Keratinocyte (primary cell): ENCODE measurements at places on chromosomes 5 and 9. TPM values are rescaled to one million over a fixed set of nuclear protein-coding genes. Genes with fewer than 3 reads are reported as not detected.

Gene AHRR
- 0.23 to 0.51 TPM (median 0.24 TPM) in 3 replicates for polyA plus RNA-seq

Gene SLC46A2
- not detected in 3 replicates for polyA plus RNA-seq

Gene C9orf57
- not detected in 3 replicates for polyA plus RNA-seq

Gene FAXDC2
- polyA plus RNA-seq = 4.6 to 11.0 TPM (median 7.1 TPM) in 3 replicates

Gene CAST
- 148 to 343 TPM (median 238 TPM) in 3 replicates for polyA plus RNA-seq

Gene UAP1L1
- polyA plus RNA-seq = 2.7 to 4.3 TPM (median 4.3 TPM) in 3 replicates

Gene ANKRD31
- polyA plus RNA-seq = 0.03 to 0.18 TPM (median 0.12 TPM) in 3 replicates

Gene ARRDC3
- polyA plus RNA-seq = 3.2 to 8.9 TPM (median 7.1 TPM) in 3 replicates

Gene EQTN
- 0.08 to 0.21 TPM in 2 of 3 replicates, not detected in the other for polyA plus RNA-seq

Gene CCDC183
- polyA plus RNA-seq = 0.03 to 0.08 TPM (median 0.06 TPM) in 3 replicates

Gene CMYA5
- polyA plus RNA-seq = 0.10 to 0.39 TPM (median 0.25 TPM) in 3 replicates

Gene PCDHA12
- polyA plus RNA-seq = 0.04 to 0.40 TPM (median 0.07 TPM) in 3 replicates

Gene ZNF782
- 1.2 to 2.0 TPM (median 1.4 TPM) in 3 replicates for polyA plus RNA-seq

Gene CCNI2
- polyA plus RNA-seq = 0.05 to 0.14 TPM in 2 of 3 replicates, not detected in the other

Gene FOXD4L3
- not detected in 3 replicates for polyA plus RNA-seq

Gene RANBP17
- 0.65 to 0.97 TPM (median 0.82 TPM) in 3 replicates for polyA plus RNA-seq

Gene HAVCR2
- polyA plus RNA-seq = 0.03 TPM in 1 of 3 replicates, not detected in the others

Gene C5orf34
- 2.6 to 5.8 TPM (median 2.7 TPM) in 3 replicates for polyA plus RNA-seq

Gene KLHL3
- polyA plus RNA-seq = 1.5 to 3.3 TPM (median 2.5 TPM) in 3 replicates

Gene SCGB3A2
- polyA plus RNA-seq = not detected in 3 replicates

Gene TAL2
- 0.10 to 0.30 TPM in 2 of 3 replicates, not detected in the other for polyA plus RNA-seq

Gene PCDHB3
- polyA plus RNA-seq = 0.03 to 0.08 TPM (median 0.05 TPM) in 3 replicates

Gene LCNL1
- not detected in 3 replicates for polyA plus RNA-seq

Gene TEX48
- polyA plus RNA-seq = not detected in 3 replicates

Gene SLC4A9
- polyA plus RNA-seq = 0.04 to 0.14 TPM (median 0.07 TPM) in 3 replicates

Gene PCDHB5
- 0.07 to 0.10 TPM (median 0.09 TPM) in 3 replicates for polyA plus RNA-seq

Gene COL15A1
- 0.01 TPM in 1 of 3 replicates, not detected in the others for polyA plus RNA-seq

Gene FAM174A
- polyA plus RNA-seq = 10.4 to 17.3 TPM (median 15.3 TPM) in 3 replicates

Gene OBP2B
- not detected in 3 replicates for polyA plus RNA-seq

Gene ZNF483
- 0.46 to 0.90 TPM (median 0.60 TPM) in 3 replicates for polyA plus RNA-seq

Gene DDX4
- 0.04 TPM in 1 of 3 replicates, not detected in the others for polyA plus RNA-seq

Gene RAD23B
- 141 to 253 TPM (median 168 TPM) in 3 replicates for polyA plus RNA-seq

Gene DMGDH
- polyA plus RNA-seq = 0.13 to 0.20 TPM in 2 of 3 replicates, not detected in the other

Gene INSYN2B
- polyA plus RNA-seq = 0.08 to 0.73 TPM (median 0.16 TPM) in 3 replicates

Gene IL7R
- polyA plus RNA-seq = 2.8 to 5.9 TPM (median 4.7 TPM) in 3 replicates

Gene NDUFA8
- 87.9 to 105 TPM (median 90.9 TPM) in 3 replicates for polyA plus RNA-seq

Gene STK32A
- polyA plus RNA-seq = 0.01 to 0.12 TPM in 2 of 3 replicates, not detected in the other

Gene RLN1
- polyA plus RNA-seq = 0.10 to 0.19 TPM in 2 of 3 replicates, not detected in the other

Gene PRDM9
- polyA plus RNA-seq = not detected in 3 replicates

Gene SPINK13
- polyA plus RNA-seq = not detected in 3 replicates

Gene IFNA13
- not detected in 3 replicates for polyA plus RNA-seq

Gene PALM2AKAP2
- polyA plus RNA-seq = 2.3 to 8.1 TPM (median 3.6 TPM) in 3 replicates

Gene QRFP
- not detected in 3 replicates for polyA plus RNA-seq

Gene CDH6
- polyA plus RNA-seq = not detected in 3 replicates

Gene JAKMIP2
- not detected in 3 replicates for polyA plus RNA-seq

Gene MAMDC4
- 0.49 to 0.82 TPM (median 0.62 TPM) in 3 replicates for polyA plus RNA-seq

Gene RELL2
- 8.9 to 11.1 TPM (median 10.2 TPM) in 3 replicates for polyA plus RNA-seq

Gene KIAA0825
- 0.68 to 1.2 TPM (median 1.0 TPM) in 3 replicates for polyA plus RNA-seq

Gene SLC25A2
- not detected in 3 replicates for polyA plus RNA-seq

Gene PDLIM4
- polyA plus RNA-seq = 38.3 to 81.8 TPM (median 79.3 TPM) in 3 replicates

Gene CBY3
- not detected in 3 replicates for polyA plus RNA-seq

Gene ISL1
- polyA plus RNA-seq = 2.4 to 4.5 TPM (median 4.4 TPM) in 3 replicates

Gene SKP1
- 318 to 558 TPM (median 444 TPM) in 3 replicates for polyA plus RNA-seq
